Ovary (tissue), 10 donors: ENCODE measurements at places on chromosomes 1 and 21.

GRCh38 chr1:30995990-30996612 lies 69.4 kb downstream of the PUM1 start:
- DNase-seq: no peak

- DNase-seq: no peak
Measured at GRCh38 chr1:60890664-60891063, 191.7 kb upstream of the NFIA start.

GRCh38 chr1:31577515-31578192 lies 1.3 kb downstream of the TINAGL1 start:
- no peak for DNase-seq

GRCh38 chr1:157157501-157158190 lies 19.5 kb upstream of the ETV3 start:
- DNase-seq: no peak

- DNase-seq: no peak
Measured at GRCh38 chr1:181126871-181127587, 38.5 kb downstream of the IER5 start.

GRCh38 chr1:115650961-115651360 lies 9.2 kb downstream of the VANGL1 start:
- DNase-seq: no peak

DNA sequence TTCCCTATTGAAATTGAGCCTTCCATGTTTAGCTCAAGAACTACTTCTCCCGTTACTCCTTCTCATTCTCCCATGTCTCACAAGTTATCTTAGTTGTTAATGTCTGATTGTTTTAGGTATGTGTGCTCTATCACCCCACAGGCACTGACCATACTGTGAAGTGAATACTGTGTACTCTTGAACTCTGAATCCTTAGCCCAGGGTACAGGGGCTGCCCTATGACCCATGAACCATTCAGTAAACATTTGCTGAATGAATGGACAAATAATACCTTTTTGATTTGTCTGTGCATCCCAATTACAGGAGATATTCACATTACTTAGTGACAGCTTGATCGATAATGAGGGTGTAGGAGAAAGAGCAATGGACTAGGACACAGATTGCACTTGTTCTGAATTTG lies 169.4 kb upstream of the BEND5 start:
- no peak for DNase-seq

DNA sequence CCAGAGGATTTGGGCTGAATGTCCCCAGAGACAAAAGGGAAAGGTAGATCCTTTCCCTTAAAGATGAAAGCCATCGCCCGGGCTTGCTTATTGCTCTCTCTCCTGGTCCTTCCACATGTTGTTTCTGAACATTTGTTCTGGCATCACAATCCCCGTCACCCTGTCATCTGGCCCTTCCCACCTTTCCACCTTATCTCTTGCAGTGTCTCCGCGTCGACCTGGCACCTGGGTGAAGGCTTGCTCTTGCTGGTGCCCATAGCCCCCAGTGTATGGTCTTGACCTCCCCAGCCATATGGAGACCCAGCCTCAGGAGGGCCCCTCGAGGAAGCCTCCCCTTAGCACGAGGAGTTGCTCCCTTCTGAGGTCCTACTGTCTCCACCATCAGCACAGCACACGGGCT lies 64.6 kb downstream of the ATP5PO start:
- no peak for DNase-seq
